ENCODE measurements at places on chromosomes 12 and 14.

- no peak for DNase-seq
Observed at GRCh38 chr14:100582496-100583165, 4.6 kb downstream of the BEGAIN start.

DNA sequence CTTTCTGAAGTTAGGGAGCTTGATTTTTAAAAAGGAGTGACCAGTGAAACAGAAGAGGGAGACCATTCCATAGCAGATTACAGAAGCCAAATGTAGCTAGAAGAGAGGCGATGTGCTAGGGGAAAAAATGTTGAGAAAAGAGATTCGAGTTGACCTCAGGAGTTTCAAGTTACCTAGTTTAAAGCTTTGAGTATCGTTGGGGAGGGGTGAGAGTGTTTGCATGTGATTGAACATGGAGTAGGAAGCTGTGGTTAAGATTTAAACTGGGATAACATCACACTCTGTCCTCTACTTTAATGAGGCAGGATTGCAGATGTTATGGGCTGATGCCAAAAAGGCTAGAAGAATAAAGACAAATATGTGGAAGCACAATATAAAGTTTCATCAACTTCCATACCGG, 3.7 kb downstream of the LETMD1 start:
- no peak for DNase-seq

DNA sequence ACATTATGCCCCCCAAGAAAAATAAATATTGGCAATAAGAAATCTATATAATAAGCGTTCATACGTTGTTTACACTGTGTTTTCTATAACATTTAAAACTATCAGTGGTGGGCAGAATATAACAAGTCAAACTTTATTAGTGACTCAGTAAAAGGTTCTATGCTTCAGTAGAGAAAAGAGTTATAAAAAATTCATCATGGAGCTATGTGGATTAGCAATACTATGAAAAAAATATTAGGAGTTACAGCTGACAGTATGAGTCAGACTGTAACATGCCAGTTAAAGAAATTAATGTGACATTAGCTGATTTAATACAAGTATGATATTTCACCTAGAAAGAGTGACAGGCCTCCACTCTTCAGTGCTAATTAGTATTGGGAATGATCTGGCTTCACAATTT, 125.1 kb upstream of the GARIN6 start:
- no peak for DNase-seq

DNA sequence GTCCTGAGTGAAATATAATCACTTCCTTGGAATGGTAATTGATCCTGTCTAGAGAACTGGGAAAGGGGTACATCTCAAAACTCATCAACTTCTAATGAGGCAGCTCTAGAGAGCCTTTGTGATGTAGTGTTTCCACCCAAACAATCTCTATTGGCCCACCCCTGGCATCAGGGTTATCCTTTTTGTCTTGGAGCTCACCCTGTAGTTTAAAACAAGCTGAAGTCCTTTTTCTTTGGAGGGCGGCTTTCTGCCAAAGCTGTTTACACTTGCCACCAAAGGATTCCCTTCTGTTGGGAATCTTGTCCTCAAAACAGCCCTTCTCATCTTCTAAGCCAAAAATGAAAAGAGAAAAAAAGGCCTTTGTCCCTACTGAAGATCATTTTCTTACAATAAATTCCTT, 60.6 kb upstream of the GTF2A1 start:
- no peak for DNase-seq

- DNase-seq = no peak
Observed at GRCh38 chr12:124157406-124157805, 137.5 kb upstream of the RFLNA start.

GRCh38 chr12:122111089-122111641, 32.6 kb downstream of the MLXIP start:
- no peak for DNase-seq

DNA sequence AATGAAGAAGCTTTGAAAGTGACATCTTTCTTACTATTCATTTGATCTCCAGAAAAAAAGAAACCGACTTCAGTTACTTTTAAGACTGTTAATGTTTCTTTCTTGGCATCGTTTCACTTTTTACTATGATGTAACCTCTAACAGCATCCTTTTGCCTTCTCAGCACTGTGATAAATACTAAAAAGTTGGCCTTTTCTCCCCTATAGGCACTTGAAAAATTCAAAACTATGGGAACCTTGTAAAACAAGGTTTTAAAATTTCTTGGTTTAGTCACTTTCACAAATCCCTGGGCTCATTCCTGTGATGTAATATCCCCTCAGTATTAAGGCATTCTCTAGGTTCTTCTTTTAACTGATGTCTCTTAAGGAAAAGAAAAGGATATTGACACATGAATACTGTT, 281.8 kb downstream of the EGLN3 start:
- DNase-seq = no peak

DNA sequence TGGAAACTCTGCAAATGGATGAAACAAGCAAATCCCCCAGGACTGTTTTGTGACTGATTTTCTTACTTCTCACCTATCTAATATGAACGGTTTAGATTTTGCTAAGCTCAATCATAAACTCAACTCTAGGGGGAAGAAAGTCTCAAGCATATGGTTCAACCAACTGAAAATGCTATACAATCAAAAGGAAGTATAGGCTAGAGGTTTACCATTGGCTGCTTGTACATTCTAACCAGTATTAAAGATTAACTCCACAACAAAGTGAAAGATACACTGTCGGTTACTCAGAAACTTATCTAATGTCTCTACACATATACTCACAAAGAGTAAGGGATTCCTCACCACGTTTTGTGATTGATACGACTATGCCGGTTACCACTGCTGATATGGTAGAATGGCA, 281.8 kb upstream of the SOX5 start:
- DNase-seq = peak; percentile 23

DNA sequence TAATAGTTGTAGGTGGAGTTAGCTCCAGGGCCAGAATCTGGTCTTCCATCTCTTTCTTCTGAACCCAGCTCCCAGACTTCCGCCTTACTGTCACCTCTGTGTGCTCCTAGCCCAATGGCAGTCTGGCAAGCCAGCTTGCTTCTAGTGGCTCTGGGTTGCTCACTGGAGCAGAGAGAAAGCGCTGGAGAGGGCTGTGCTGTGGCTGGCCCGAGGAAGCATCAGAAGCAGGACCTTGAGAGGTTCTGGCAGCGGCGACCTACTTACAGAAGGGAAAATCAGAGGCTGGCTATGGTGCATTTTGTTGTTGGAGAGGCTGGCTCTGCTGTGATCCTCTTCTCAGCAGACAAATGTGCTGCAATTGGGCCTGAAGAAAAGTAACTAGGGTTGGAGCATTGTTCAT, 28.6 kb downstream of the KCNA5 start:
- no peak for DNase-seq
